Cortex of kidney (tissue), 1 donor: ENCODE measurements at places on chromosomes 11 and 22.

GRCh38 chr22:23847310-23847920, 8.6 kb upstream of the DERL3 start:
- DNase-seq, result no peak

DNA sequence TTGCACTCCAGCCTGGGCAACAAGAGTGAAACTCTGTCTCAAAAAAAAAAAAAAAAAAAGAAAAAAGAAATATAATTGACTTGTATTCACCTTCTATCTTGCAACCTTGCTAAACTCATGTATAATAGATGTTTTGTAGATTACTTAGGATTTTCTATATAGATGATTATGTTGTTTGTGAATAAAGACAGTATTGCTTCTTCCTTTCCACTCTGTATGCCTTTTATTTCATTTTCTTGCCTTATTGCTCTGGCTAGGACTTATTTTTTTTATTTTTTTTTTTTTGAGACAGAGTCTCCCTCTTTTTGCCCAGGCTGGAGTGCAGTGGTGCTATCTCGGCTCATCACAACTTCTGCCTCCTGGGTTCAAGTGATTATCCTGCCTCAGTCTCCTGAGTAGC, 29.7 kb upstream of the SOX10 start:
- no peak for DNase-seq

DNA sequence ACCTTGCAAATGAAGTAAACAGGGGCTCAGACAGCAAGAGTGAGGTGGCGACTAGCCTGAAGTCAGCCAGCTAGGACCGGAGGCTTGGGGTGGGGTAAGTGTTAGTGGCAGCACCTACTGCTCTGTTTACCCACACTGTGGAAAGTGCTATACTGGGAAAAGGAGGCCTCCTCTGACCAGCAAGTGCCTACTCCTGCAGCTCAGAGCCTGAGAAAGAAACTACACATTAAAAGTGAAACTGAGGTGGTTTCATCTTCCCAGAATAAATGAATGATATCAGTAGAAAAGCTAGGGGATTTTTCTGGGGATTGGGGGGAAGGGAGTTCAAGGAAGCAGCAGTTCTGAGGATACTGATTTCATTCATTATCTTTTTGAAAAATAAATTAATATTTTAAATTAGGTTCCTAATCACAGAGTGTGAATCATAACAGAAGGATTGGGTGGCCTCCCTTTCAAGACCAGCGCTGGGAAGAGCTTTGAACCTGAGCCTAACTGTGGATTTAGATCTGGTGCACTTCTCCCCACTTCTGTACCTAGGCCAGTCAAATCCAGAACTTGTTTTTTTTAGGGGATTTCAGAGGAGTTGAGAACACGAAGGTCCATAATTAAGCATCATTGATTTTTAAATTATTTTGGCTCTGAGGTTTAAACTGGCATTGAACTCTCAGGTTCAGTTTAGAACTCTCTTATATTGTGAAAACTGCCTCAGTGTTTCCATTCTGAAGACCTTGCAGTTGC, 48.1 kb upstream of the GRAMD1B start:
- no peak for DNase-seq

DNA sequence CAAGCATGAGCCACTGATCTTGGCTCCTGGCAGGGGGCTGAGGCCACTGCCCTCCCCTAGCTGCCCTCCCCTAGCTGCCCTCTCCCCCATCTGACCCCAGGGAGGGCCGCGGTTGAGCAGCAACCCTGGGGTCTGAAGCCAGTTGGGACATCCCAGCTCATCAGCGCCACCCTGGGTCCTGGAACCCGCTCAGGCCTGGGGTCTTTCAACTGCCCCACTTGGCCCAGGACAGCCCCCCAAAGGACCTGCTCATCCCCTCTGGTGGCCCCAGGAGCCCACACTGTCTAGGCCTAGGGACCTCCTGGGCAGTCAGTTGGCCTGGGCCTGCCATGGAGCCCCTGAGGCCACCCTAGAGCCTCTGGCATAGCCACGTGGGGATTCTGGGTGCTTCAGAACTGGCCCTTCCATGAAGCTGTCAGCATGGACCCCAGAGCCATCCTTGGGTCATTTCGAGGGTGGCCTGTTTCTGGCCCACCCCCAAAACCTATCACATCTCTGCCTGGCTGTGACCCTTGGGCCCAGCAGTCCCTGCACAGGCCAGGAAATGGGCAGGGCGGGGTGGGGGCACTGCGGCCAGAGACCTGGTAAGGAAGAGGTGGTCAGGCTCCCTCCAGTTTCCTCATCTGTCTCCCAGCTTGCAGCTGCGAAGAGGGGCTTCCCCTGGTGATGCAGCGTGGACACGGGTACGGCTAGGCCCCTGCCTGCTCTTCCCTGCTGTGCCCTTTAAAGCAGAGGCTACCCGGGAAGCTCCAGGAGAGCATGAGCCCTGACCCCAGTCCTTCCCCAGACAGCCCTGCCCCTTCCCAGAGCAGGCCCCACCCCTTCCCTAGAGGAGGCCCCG, 37.9 kb downstream of the MUC2 start:
- no peak for DNase-seq

- DNase-seq, result no peak
Measured at GRCh38 chr11:12564012-12564411, 110.2 kb upstream of the TEAD1 start.

- no peak for DNase-seq
Measured at GRCh38 chr11:16382638-16383380, 26.5 kb upstream of the SOX6 start.

DNA sequence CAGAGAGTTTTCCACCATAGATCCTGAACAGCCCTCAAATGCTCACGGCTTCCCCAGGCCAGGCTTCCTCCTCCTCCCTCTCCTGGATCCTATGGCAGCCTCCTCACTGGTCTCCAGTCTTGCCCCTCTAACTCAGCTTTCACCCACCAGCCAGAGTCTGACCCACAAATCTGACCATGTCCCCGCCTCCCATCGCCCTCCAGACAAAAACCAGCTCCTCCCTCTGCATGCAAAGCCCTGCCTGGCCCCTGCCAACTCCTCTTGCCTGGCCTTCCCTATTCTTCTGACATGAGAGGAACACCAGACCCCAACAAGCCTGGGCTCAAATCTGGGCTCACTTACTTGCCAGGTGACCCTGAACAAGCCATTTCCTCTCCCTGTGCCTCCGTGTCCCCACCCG, 32.4 kb upstream of the PDE2A start:
- no peak for DNase-seq

GRCh38 chr22:17258015-17258787, 39.0 kb upstream of the ADA2 start:
- DNase-seq, result no peak

GRCh38 chr22:27809700-27810608, 8.4 kb upstream of the MN1 start:
- no peak for DNase-seq

DNA sequence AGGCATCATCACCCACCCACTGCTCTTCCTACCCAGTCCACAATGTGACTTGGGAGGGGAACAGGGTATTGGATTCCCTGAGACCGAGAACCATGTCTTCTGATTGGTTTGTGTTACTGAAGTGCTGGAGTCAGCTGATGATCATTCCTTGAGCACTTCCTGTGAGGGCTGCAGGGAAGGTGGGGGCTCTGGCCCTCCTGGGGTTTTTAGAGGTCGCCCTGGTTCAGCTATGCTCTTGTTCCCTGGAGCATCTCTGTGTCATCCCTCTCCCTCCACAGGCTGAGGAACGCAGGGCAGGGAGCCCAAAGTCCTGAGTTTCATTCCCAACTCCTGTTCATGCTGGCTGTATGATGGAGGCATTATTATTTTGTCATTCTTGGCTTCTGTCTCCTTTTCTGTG, 6.7 kb downstream of the ZC3H7B start:
- no peak for DNase-seq

GRCh38 chr11:12006552-12007229, 1.7 kb downstream of the DKK3 start:
- DNase-seq, result no peak

DNA sequence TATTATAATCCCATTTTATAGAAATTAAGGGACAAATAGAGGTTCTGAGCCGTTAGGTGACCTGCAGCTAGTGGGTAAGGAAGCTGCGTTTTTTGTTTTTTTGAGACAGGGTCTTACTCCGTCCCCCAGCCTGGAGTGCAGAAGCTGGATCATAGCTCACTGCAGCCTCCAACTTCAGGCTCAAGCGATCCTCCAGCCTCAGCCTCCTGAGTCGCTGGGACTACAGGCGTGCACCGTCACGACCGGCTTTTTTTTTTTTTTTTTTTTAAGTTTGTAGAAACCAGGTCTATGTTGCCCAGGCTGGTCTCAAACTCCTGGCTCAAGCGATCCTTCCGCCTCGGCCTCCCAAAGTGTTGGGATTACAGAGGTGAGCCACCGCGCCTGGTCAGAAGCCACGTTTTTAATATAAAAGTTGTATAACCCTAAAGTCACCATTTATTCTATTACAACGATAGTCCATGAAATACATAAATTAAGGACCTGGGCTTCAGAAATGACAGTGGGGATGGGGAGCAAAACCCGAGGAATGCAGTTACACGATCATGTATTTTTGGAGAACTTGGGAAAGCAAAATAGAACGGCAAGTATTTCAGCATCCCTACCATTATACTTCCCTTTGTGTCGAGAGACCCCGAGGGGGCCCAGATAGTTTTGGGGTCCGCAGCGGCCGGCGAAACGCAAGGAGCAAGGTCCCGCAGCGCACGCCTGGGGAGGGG, 638 bp downstream of the SAAL1 start:
- no peak for DNase-seq

GRCh38 chr11:86807360-86807759, 7.0 kb downstream of the PRSS23 start:
- DNase-seq, result no peak

GRCh38 chr11:75790986-75791385, 22.4 kb downstream of the DGAT2 start:
- no peak for DNase-seq

DNA sequence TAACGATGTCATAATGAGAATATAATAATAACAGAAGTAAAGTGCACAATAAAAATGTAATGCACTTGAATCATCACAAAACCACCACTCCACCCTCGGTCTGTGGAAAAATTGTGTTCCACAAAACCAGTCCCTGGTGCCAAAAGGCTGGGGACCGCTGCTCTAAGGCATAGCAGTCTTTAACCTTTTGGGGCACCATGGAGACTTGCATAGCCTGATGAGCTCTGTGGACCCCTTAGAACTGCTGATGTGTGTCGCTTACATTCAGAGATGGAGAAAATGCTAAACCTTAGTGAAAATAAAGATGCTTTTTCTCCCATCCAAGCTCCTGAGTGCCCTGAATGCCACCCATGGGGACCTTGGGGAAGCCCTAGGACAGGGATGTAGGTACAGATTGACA, 87.6 kb upstream of the SEPTIN5 start:
- DNase-seq, result no peak

DNA sequence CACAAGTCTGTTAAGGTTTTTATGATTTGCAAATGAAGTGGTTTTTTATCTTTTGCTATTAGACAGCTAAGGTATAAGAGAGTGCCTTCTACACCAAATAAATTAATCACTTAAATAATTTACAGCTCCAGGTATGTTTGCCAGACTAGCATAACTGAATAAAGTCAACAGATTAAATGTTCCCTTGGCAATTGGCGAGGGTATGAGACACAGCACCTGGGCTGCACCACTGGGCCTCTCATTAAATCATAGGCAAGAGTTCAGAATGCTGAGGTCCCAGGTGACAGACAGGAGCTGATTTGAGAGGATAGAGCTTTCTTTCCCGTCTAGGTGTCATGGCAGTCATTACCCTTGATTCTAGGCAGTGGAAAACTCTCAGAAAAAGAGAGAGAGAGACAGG, 62.6 kb upstream of the WT1 start:
- no peak for DNase-seq

DNA sequence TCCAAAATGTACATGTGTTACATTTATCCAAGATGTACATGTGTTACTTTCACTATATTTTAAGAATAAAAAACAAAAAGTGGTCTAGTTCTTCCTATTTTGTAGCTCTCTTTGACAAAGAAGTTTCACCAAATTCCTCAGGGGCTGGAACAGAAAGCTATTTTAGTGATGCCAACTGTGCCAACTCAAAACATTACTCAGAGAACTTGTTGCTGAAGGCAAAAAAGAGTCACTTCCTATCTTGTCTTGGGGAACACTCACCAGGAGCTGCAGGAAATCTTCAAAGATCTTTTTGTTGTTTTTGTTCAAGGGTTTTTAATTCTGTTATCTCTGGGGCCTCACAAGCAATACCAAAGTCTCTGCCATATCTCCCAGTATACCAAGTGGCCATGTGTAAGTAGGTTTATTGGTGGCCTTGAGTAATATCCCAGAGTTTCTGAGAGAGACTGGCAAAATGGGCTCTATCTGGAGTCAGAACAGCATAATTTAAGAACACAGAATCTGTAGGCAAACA, 13.6 kb upstream of the EED start:
- no peak for DNase-seq

DNA sequence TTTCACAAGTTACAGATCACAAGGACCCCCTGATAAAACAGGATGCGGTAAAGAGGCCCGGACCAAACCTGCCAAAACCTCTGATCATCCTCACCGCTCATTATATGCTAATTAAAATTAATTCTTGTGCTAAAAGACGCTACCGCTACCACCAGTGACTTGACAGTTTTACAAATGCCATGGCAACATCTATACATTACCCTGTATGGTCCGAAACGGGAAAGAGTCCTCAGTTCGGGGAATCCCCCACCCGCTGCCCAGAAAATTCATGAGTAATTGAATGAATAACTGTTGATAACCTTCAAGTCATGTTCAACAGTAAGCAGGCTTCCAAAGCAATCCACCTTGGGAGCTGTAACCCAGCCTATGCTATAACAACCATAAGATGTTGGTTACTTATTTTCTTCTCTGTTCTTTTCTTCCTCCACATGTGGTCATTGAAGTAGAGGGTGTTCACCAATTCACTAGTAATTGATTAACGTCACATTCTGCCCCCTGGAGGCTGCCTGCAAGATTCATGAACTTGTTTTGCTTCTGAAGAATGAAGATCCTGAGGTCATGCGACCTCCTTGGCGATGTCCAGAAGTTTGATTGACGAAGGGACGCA, 20.6 kb downstream of the APOBEC3H start:
- no peak for DNase-seq

DNA sequence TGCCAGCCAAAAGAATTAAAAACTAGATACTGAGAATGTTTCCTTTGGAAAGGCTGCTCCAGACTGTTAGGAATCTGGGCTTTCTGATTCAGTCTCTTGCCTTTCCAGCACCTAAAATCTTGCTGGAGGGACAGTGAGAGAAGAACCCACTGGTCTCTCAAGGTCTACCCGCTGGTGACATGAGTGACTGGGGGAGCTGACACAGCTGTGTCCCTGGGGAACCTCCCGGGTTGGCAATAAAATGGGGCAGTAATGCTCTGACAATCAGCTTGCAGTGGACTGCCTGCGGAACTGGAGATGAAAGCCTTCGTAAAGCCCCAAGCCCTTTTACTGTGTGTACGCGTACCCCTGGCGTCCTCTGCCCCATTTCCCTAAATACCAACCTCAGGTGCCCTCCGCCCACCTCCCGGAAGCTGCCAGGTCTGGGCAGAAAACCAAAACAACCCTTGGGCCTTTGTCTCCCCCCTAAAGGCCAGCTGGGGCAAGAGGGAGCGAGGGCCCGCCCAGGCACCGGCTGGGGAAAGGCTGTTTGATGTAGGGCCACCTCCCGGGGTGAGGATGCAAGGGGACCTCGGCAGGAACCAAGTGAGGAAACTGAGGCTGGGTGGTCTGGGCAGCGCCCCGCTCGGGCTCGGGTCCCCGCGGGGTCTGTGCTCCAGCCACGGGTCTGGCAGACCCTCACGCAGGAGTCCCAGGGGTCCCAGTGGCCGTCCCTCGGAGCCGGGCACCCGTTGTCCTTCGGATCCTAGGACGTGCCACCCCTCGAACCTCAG, 741 bp downstream of the CARS1 start:
- no peak for DNase-seq
